ENCODE measurements at places on chromosomes 3 and 15. TPM values are rescaled to one million over a fixed set of nuclear protein-coding genes. Genes with fewer than 3 reads are reported as not detected.
A peak's percentile ranks its signal among the peaks of the same experiment; 100 is the strongest.

DNA sequence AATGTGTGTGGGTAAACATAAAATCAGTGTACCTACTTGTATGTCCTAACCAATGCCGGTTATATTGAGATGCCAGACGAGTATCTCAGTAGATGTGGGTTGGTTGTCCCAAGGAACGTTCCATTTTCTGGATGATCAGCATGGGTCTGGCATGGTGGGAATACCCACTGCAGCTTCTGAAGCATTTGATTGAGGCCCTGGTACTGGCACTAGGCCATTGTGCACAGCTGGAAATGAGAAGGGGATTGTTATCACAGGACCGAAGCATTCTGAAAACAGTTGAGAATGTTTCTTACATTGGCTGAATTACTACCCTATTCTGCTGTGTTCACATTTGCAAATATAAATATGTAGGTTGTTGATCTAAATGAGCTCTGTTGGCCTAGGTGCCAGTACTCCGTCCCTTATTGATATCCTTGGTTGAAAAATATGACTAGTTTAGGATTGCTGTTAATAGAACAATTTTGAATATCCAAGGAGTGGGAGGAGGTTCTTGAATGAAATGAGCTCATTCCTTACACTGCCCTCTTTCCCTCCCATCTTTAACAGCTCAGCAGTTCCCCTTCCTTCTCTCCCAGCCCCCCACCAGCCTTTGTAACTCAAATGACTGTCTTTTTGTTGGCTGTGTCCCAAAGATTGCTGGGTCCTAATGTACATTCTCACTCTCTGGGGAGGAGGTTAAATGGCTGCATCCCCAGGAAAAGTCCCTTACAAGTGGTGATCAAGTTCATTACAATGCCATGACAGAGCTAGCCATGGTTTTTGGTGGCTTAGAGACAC lies 293.3 kb upstream of the TPM1 start:
- DNase-seq = no peak

GRCh38 chr15:79129235-79129634 lies 38.7 kb upstream of the RASGRF1 start:
- no peak for DNase-seq

DNA sequence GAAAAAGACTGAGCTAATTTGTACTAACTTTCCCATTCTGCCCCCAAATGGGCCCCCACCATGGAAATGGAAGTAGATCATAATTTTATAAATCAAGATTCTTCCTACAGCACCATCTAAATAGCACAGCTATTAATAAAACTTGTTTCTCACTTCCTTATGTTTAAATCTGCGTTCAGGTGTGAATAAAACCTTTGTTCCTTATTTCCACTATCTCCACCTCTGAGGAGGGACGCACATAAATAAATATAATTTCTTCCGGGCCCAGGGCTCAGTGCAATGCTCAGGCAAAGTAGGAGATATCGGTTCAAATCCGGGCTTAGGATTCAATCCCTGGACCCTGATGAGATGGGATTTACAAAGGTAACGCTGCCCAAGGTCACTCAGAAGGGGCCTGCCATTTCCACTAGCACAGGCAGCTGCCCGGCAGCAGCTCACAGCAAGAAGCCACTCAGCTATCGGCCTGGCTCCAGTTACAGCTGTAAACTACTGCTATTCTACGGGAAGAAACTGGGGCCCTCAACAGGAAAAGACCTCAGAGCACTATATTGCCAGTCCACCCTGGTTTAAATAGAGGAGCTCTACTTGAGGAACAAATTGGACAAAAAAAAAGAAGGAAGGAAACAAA lies 52.5 kb downstream of the FOXP1 start:
- no peak for DNase-seq

DNA sequence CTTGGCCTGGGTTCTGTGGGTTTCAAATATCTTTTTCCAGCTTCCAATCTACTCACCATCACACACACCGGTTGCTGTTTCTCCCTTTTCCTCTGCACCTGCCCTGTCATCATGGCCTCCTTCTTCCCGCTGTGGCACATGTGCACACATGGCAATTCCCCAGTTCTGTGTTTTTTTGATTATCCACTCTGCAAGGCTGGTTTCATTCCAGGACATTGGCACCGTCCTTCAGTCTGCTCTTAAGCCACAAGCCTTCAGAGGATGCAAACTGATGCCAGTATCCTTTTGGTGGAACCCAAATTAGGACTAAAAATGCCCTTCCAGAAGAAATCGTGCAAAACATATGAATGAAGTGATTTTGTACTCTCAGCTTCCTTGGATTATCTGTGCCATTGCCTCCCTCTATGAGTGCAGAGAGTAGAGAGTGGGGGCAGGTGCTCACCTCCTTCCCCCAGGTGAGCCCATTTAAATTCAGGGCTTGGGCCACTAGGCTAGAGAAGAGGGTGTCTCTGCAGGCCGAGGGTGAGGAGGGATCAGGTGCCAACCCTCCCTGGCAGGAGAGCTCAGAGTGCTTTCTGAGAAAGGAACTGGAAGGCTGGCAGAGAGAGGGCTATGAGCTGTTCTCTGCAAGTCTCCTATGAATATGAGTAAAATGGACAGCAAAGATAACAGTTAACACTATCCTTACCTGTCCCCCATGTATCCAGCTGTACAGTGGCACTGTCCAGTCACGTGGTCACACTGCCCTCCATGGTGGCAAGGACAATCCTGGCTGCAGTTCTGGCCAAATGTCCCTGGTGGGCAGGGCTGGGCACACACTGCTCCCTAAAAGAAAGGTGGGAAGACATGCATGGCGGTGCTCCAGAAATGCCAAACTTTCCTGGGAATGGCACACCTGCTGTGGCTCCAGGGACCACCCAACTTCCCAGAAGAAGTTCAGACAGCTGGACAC lies 100.8 kb downstream of the RAB11A start:
- no peak for DNase-seq

DNA sequence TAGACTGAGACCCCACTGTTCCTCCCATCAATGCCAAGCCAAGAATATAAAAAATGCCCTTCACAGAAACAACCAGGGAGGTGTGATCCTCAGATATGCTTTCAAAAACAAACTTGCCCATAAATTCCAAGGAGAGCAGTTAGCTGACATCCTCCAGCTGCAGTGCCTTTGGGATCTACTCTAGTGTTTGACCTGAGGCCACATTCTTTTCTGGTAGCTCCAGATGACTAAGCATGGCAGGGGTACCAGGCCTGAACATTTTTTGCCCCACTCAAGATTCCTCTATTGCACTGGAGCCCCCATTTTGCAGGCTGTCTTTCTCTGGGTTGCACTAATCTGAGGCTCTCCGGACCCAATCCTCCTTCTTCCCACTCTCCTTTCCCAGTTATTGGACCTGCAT lies 27.9 kb upstream of the ACP3 start:
- DNase-seq = no peak

DNA sequence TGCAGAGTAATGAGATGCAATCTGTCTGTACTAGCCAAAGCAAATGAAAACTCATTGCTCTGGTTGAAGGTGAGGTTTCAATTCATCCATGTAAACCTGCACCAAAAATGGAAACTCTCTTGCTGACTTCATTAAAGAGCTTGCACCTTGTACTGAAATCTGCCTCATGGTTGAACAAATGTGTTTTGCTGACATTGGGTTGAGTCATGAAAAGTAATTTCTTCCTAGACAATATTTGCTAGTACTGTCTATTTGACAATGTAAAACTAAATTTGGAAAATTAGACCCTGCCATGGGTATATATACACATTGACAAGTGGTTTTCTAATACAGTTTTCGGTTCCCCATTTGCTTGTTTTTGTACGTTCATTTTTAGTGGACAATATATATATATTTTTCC lies 33.3 kb downstream of the RYR3 start:
- peak; percentile 30 for DNase-seq

Gene CD200R1
- 0.90 TPM for total RNA-seq

Gene CD86
- total RNA-seq = 41.9 TPM

Gene GPR160
- 24.6 TPM for total RNA-seq

Gene IGSF11
- not detected for total RNA-seq

Gene FBXL2
- total RNA-seq = not detected
